ENCODE measurements at places on chromosomes 7 and 10. TPM values are rescaled to one million over a fixed set of nuclear protein-coding genes. Genes with fewer than 3 reads are reported as not detected.

GRCh38 chr10:1414893-1415292 is 322.4 kb downstream of the ADARB2 start:
- no peak for DNase-seq

DNA sequence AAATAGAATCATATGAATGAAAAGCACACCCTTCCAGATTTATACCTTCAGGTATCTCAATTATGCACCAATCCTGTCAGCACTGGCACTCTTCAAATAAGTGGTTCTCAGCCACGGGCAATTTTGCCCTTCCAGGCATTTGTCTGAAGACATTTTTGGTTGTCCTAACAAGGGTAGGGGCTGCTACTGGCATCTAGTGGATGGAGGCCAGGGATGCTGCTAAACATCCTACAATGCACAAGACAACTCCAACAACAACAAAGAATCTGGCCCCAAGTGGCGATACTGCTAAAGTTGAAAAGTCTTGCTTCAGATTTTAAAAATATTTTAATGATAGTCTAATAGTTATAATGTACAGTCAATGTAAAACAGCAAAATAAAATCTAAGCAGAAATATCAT is 16.1 kb downstream of the CCDC186 start:
- DNase-seq, result no peak

DNA sequence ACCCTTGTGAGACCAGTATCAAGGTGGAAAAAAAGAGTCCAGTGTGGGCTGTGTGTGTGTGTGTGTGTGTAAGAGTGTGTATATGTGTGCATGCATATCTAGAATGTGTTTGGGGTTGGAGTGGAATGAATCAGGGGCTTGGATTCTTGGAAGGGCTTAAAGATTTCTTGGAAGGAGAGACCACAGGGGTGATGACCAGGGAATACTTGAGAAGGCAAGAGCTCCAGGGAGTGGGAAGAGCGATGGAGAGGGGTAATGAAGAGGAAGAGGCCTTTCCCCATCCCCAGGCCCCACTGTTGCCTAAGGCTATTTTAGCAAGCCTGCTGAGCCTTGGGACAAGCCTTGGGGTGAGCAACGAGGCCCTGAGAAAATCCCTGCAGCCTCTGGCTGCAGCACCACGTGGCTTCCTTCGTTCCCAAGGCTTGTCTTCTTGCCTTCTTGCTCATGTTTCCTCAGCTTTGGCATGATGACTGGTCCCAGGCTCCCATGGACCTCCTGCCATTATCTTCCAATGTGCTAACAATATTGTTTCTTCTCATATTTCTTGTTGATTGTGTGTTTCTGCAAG is 663.4 kb downstream of the INHBA start:
- no peak for DNase-seq

The MDH2 gene
- polyA plus RNA-seq, result 66.1 TPM

DNA sequence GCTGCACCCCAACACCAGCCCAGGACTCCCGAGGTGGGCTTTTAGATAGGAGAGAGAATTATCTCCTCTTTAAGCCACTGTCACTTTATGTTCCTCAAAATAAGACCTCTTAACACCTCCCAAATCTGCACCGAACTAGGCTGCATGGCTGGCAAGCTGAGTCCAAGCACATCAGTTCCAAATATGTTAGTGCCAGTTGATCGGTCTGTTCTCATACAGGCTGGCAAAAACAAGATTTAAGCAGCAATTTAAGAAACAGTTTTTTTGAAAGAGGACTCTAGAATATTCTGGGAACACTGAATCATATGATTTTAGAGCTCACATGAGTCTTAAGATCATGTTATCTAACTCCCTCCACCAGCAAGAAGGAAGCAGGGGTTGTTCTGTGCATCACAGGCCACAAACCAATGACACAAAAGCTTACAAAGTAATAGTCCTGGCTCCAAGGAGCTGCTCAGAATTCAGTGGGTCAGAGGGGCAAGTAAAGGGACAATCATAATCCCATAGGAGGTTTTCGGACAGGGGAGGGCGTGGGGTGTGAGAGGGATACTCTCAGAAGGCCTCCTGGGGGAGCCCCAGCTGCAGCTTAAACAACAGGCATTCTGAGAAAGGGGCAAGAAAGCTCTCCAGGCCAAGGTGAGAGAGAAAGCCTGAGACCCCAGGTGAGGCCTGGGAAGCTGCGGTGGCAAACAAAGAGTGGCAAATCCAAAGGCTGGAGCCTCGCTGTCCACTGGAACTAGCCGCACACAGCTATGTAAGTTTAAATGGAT is 7.1 kb downstream of the COBL start:
- DNase-seq, result no peak

DNA sequence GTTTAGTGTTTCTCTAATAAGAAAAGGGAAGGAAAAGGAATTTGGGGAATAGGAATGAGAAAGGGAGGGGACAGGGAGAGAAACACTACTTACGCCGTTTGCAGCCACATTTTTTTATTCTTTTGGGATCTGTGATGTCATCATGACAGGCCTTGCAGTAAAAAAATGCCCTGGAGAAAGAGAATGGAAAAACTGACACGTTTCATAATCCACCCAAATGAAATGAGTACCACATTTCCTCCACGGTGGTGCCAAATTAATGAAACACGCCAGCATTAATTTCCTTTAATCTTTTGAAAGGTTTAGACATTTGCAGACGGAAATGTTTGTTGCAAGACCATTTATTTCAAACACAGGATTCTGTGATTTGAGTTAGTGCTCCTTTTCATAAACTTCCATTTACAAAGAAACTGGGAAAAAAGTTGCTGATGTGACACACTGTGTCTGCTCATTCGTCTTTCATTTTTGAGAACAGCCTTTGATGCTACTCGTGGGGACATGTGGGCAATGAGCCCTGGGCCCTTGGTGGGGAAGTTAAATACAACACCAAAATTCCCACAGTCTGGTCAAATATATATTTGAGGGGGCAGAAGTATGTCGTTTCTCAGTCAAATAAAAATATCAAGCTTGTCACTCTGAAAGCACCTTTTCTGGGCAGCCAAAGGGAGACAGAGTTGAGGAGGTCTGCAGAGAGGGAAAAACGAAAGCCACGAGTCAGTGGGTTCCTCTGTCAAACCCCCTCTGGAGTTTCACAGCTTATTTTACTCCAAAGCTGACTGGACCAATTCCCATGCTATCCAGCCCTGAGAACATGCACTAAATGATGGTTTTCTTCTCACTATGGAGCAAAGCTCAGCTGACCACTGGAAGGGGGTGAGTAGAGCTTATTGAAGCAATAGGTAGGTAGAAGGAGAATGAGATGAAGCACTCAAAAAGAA is 625.5 kb downstream of the KCNMA1 start:
- no peak for DNase-seq

The INTS15 gene
- 12.7 TPM for polyA plus RNA-seq

The HKDC1 gene
- 0.03 TPM for polyA plus RNA-seq

The BPGM gene
- 15.7 TPM for polyA plus RNA-seq

The PHKG1 gene
- polyA plus RNA-seq, result 2.3 TPM

The CPA1 gene
- polyA plus RNA-seq, result 0.35 TPM

DNA sequence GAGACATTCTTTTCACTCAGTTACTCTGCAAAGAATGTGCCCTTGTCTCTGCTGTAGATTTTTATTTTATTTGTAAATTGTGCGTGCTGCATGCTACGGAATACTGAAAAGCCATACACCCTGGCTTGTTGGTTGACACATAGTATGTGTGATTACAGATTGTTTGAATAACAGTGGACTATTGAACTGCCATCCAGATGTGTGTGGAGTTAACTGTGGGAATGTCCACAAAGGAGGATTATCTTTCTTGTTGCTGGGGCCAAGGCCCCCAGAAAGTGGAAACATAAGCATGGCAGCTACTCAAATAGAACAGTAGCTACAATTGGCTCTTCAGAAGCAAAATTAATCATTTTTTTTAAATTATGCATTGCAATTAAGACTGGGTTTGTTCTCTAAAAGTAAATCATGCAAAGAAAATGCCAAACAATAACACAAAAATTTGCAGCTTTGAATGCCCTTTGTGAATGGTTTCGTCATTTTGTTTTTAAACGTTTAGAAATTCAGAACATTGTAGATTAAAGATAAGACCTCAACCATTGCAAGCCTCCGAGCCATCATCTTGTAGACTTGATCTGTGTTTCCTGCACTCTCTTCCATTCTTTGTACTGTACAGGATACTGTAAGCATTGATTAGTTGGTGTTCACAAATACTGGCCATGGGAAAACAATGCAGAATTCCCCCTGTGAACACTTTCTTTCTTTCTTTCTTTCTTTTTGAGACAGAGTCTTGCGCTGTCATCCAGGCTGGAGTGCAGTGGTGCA is 210.3 kb upstream of the TCF7L2 start:
- no peak for DNase-seq

GRCh38 chr10:131403936-131404335 is 92.4 kb upstream of the TCERG1L start:
- no peak for DNase-seq

DNA sequence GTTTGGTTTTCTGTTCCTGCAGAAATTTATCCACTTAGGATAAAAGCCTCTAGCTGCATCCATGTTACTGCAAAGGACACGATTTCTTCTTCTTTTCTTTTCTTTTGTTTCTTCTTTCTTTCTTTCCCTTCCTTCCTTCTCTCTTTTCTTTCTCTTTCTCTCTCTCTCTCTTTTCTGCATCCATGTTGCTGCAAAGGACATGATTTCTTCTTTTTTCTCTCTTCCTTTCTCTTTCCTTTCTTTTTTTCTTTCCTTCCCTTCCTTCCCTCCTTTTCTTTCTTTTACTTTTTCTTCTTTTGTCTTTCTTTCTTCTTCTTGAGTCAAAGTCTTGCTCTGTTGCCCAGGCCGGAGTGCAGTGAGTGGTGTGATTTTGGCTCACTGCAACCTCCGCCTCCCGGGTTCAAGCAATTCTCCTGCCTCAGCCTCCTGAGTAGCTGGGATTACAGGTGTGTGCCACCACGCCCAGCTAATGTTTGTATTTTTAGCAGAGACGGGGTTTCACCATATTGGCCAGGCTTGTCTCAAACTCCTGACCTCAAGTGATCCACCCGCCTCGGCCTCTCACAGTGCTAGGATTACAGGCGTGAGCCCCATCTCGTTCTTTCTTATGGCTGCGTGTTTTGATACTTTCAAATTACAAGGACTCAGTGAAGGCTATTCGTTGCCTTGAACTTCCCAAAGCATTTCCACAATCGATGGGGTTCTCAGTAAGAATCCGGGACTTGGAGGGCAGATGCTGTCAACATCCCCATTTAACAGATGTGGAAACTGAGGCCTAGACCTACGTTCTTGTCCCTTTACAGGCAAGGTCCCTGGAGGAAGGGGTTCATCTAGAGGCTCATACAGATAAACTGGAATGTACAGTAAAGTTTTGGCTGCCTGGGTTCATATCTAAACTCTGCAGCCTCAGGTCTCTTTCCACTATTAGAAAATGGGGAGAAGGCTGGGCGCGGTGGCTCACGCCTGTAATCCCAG is 1.9 kb upstream of the GNB2 start:
- DNase-seq, result no peak

The CFTR gene
- 0.09 TPM for polyA plus RNA-seq

GRCh38 chr7:142960955-142961512 is 1.1 kb downstream of the KEL start:
- DNase-seq, result no peak

DNA sequence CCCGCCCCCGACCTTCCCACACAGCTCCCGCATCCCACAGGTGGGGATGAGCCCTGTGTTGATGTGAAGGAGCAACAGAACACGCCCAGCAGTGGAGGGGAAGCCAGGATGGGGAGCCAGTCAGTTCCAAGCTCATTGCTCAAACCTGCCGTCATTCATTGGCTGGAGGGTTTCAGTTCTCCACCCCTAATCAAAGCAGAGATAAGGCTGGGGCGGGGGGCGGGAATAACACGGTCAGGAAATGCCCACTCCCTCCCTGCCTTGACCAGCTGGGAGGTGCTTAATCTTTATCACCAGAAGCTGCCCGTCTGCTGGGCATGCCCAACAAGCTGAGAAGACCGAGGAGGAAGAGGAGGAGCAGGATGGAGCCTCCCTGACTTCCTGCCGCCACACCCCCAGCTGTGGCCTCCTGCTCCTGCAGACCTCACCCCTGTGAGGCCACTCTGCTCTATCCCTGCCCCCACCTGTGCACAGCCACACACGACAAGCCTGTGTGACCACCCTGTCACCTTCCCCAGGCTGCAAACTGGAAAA is 265.1 kb downstream of the ZEB1 start:
- DNase-seq, result peak; percentile 22

The RAB19 gene
- not detected for polyA plus RNA-seq

The BICC1 gene
- polyA plus RNA-seq, result 1.6 TPM

The AGAP5 gene
- 15.1 TPM for polyA plus RNA-seq

DNA sequence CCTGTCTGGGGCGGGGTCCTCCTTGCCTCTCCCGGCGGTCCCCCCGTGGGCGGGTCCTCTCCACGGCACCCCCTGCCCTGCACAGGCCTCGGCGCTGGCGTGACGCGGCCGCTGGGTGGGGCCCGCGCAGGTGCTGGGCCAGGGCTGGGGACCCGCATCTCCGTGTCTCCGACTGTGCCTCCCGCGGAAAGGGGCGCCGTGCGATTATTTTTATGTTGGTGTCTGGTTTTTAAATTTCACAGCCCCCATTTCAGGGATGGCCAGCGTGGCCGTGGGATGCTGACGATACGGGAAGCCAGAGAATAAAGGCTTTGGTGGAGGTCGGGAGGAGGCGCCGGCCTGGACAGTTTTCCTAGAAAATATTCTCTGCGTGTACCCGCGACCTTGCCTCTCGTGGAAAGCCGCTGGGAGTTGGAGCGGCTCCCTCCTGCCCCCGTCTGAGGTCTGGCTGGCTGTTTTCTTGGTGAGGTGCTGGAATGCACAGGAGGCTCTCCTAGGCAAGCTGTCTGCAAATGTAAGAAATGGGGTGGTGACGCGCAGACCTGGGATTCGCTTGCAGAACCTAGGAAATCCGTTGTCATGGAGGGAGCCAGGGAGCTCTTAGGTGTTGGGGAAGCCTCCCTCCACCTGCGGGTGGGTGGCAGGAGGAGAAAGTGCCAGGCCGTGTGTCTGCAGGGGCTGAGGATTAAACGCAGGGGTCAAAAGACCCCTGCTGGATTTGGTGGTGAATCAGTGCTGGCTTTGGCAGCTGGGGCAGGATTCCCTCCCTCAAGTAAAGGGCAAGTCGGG is 28.7 kb upstream of the JAKMIP3 start:
- DNase-seq, result no peak

- no peak for DNase-seq
Observed at GRCh38 chr10:72912736-72913135, 19.2 kb downstream of the OIT3 start.

The C10orf67 gene
- polyA plus RNA-seq, result 0.15 TPM

The SUN3 gene
- polyA plus RNA-seq, result not detected

- no peak for DNase-seq
Observed at GRCh38 chr7:18313965-18314364, 181.6 kb upstream of the HDAC9 start.

All from heart right ventricle (tissue), 16 donors.